ENCODE measurements at places on chromosomes 7 and 10.

- no peak for DNase-seq
Measured at GRCh38 chr10:43114088-43114742, 24.0 kb upstream of the CSGALNACT2 start.

DNA sequence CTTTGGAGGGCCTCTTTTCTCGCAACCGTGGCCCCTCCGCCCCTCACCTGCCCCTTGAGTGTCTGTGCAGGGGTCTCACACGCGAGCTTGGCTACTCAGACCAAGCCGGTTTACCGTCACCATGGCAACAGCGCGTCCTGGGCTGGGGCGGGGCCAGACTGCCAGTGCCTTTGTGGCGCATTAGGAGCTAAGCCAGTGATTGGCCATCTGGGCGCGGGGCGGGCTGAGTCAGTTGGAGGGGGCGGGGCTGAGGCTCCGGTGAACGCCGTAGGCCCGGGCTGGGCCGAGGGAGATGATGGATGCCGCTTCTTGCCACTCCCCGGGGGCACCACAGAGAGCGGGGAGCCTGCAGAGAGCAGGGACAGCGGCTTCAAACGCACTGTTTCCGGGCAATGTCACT lies 48.7 kb upstream of the FXYD4 start:
- peak; percentile 69 for DNase-seq

- DNase-seq: no peak
Measured at GRCh38 chr10:78895469-78895868, 173.3 kb upstream of the ZMIZ1 start.

DNA sequence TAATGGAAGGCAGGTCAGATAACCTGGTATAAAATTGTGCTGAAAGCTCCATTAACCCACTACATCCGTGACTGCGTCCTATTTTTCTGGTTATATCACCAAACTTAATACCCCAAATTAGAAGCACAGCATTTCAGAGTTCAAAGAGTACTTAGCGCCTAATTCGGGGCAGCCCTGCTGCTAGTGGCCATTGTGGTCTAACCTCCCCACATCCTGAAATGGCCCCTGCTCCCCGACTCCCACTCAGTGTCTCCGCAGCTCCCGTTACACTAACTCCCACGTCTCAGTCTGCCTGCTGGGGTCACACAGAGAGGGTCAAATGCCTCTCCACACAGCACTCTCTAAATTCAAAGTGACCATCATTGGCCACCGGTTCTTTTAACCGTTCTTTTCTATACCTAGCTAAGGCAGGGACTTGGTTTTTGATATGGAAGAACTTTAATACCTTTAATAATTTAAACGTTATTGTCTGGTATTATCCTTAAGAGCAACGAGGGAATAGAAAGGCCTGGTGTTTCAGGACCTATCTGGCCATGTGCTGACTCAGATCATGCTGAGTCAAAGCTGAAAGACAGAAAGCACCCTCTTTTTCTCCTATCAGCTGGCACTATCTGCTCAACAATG lies 117.1 kb downstream of the KMT2E start:
- DNase-seq: no peak

DNA sequence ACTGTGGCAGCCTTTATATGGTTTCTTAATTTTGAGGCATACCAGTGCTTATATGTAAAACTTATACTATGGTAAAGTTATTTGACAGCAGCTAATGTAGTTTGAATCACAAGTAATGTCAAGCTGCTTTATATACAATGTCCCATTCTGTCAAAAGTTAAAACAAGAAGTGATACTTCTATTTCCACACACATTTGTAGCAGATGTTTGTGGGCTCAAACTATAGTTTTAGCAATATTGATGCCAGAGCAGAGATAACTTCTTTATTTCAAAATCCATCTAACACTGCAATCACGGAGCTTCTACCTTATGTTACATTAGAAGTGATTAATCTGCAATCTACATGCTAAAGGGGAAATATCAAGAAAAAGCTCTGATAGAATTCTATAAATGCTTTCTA lies 149.6 kb downstream of the ADK start:
- no peak for DNase-seq

DNA sequence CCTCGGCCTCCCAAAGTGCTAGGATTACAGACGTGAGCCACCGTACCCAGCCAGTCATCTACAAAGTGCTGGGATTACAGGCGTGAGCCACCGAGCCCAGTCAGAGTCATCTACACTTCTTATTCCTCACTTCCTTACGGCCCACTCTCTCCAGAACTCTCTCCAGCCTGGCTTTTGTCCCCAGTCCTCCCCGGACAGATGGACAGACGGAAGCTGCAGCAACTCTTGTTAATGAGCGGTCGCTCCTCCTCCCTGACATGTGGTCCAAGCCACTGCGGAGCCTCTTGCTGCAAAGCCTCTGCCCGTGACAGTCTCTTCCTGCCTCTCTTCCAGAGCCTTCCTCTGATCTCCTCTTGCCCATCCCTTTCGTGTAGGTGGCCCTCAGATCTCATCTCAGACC lies 45.9 kb downstream of the TMEM270 start:
- DNase-seq: no peak

- no peak for DNase-seq
Measured at GRCh38 chr7:38367301-38367890, 94.0 kb upstream of the TARP start.

- DNase-seq: no peak
Measured at GRCh38 chr10:121452581-121452980, 145.7 kb downstream of the FGFR2 start.

GRCh38 chr10:125201791-125202622 lies 41.6 kb upstream of the CTBP2 start:
- no peak for DNase-seq

DNA sequence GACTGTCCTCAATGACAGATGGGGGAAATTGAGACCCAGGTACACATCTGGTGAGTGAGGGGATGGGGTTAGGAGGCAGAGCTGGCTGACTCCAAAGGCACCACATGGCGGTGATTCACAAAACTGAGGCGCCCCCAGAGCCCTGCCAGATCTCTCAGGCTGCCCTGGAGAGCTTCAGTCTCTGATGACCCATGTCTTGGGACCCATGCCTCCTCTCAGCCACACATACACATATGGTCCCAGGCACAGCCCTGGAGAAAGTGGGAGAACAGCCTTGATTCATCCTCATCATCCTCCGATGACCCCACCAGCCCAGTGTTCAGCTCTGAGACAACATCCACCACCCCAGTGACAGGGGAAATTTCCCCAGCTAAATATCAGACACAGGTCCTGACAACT lies 426.0 kb downstream of the RPS24 start:
- DNase-seq: no peak

- DNase-seq: no peak
Measured at GRCh38 chr7:147711447-147711846, 879.1 kb upstream of the C7orf33 start.

- DNase-seq: no peak
Measured at GRCh38 chr10:121293110-121293509, 305.1 kb downstream of the FGFR2 start.

Data from activated CD4-positive, CD25-positive, alpha-beta regulatory T cell (primary cell).